ENCODE measurements at places on chromosomes 11 and 22.

- no peak for DNase-seq
These were observed 88.0 kb upstream of the KCNQ1OT1 start for GRCh38 chr11:2787816-2788167.

- no peak for DNase-seq
These were observed 92.0 kb downstream of the PPP6R3 start for GRCh38 chr11:68552542-68552941.

DNA sequence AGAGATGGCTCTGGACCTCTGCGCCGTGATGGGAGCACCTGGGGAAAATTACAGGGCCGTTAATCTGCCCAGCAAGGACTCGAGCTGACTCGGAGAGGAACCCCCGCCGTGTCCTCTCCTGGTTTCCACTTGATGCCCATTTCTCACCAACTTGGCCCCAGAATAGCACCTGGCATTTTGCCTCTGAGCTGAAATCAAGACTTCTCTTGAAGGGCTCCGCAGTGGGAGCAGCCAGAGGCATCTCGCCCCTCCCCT, 19.0 kb upstream of the CABP7 start:
- DNase-seq = no peak

DNA sequence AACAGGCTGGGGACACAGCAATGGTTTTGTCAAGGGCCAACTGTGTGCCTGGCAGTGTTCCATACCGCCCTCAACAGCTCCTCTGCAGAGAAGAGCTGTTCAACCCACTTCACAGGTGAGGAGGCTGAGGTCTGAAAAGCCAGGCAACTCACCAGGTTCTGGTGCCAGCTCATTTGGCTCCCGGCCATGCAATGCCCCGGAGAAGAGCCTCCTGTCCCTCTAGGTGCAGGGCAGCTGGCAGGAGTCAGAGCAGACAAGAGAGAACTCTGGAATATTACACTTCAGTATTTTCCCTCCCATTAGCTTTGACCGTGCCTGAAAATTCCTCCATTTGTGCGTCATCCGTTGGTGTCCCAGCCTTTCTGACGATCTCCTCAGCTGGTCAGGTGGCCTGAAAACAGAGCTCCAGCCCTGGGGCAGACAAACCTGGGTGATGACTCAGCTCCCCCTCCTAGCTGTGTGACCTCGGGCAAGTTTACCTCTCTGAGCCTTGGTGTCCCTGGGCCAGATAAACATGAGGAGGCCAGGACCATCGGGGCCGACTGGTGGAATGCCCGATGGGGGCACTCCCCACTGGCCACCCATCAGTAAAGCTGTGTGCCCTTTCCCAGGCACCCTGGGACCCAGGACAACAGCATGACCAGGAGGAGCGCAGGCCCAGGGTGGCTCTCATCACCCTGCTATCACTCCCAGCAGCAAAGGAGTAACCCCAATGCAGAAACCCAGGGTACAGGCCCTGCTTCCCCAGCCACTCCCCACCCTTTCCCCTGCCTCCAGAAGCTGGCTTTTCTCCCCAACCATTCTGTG, 9.6 kb upstream of the C1QTNF6 start:
- peak; percentile 83 for DNase-seq

- no peak for DNase-seq
These were observed 79.7 kb upstream of the SHISAL1 start for GRCh38 chr22:44392446-44392921.

GRCh38 chr11:111601979-111602864, at the start of gene SIK2:
Gene SIK2 (plus strand): TSS chr11:111602449. CDS start chr11:111602564, 115 bp downstream.
- peak; percentile 82 for DNase-seq

DNA sequence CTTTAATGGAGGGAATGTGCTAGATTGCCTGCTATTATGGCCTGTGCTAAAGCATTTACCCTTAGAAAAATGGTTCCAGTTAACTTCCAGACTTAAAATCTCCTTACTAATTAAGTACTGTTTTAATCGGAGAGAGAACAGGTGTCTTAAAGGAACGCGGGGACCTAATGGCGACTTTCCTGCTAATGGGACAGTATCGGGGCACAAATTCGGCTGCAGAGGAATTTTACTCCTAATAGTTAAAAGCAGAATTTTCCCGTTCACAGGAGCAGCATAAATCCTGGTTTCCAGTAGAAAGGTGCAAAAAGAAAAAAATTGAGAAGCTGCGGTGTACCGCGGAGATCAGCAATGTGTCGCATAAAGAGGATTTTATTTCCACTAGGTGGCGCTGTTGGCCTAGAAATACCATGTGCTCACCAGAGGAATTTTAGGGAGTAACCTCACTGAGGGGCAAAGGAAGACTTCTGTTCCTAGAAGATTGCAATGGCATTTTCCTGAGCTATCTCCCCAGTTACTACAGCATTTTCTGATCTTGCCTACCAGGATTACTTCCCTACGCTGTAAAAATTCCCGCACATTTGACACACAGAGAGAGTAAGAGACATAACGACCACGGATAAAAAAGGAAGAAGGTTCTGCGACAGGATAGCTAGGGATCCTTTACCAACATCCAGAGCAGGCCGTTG, 44.5 kb downstream of the ZNF280B start:
- DNase-seq = no peak

- no peak for DNase-seq
These were observed 68.7 kb downstream of the ETS1 start for GRCh38 chr11:128518493-128519207.

- no peak for DNase-seq
These were observed 572.9 kb downstream of the NTM start for GRCh38 chr11:131943295-131943694.

DNA sequence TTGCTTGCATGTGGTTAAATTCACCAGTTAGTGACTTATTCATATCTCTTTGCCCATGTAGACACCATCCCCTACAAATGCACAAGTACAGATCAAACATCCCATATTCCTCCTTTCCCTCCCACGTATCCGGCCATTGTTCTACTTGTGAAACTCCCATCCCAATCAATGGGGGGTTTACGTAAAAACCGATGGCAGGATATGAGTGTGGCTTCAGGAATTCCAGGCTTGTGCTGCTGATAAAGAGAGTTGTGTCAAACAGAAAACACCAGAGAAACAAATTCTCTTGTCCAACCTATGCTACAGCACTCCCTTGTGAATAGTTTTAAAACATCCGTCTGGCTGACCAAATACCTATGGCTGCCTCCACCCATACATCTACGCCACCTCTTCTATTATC, 15.5 kb downstream of the FLI1 start:
- DNase-seq = no peak

GRCh38 chr11:45319077-45319476, 32.9 kb upstream of the SYT13 start:
- DNase-seq = no peak

- no peak for DNase-seq
These were observed 476.7 kb upstream of the CCDC179 start for GRCh38 chr11:23336961-23337360.

DNA sequence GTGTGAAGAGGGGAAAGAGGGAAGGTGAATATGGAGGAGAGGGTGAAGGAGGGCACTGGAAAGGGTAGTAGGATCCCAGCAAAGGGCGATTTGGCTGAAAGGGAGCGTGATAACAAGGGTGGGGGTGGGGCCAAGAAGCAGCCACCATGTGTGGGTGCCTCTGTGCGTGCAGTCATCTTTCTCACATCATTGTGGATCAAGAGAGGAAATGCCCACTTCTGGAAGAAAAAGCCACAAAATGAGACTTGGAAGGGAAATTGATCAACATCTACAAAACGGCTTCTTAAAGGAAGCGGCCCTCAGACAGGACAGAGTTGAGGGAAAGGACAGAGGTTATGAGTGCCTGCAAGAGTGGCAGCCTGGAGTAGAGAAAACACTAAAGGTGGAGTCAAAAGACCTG, 1.2 kb upstream of the CXCR5 start:
- DNase-seq = no peak

- no peak for DNase-seq
These were observed 7.7 kb downstream of the SLC25A18 start for GRCh38 chr22:17570851-17571631.

GRCh38 chr22:27347951-27348350, 453.6 kb downstream of the MN1 start:
- DNase-seq = no peak

DNA sequence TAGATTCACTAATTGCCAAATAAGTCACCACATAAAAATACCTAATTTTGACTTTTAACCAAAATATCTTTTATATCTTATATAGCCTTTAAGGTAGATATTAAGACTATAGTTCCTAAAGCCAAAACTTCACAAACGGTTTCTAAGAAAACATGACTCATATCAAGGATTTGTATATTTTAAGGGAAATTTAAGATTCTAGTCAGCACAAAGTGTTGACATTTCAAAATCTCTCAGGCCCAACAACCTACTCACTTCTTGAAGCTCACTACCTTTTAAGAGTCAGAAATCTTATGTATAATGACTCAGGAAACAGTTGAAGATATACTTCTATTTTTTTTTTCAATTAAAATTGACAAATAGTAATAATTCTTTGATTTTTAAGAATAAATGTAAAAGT, 221.9 kb downstream of the SBF2 start:
- DNase-seq = no peak

- no peak for DNase-seq
These were observed 3.9 kb downstream of the MFNG start for GRCh38 chr22:37482244-37482643.
